Lung (tissue), 17 donors: ENCODE measurements at places on chromosomes 5 and 9. TPM values are rescaled to one million over a fixed set of nuclear protein-coding genes. Genes with fewer than 3 reads are reported as not detected.

SPINK6 gene
- total RNA-seq = not detected

ENC1 gene
- 31.5 TPM for total RNA-seq

RAI14 gene
- 91.5 TPM for total RNA-seq

FBXW5 gene
- total RNA-seq = 118 TPM

GRM6 gene
- not detected for total RNA-seq

RORB gene
- 3.9 TPM for total RNA-seq

FGF1 gene
- 0.98 TPM for total RNA-seq

PTGS1 gene
- total RNA-seq = 12.8 TPM

CD180 gene
- 2.2 TPM for total RNA-seq

GALT gene
- total RNA-seq = 44.1 TPM

ZFP2 gene
- 1.5 TPM for total RNA-seq

CDH18 gene
- total RNA-seq = 2.4 TPM

IL4 gene
- total RNA-seq = not detected

PCDHGA11 gene
- total RNA-seq = 11.1 TPM

SEMA5A gene
- total RNA-seq = 23.4 TPM

SLCO4C1 gene
- 18.8 TPM for total RNA-seq

ADRB2 gene
- 8.0 TPM for total RNA-seq

PKD2L2 gene
- not detected for total RNA-seq

TRIM36 gene
- 6.9 TPM for total RNA-seq

PSIP1 gene
- total RNA-seq = 75.1 TPM

TNFSF8 gene
- total RNA-seq = 8.7 TPM

CERCAM gene
- total RNA-seq = 27.5 TPM

ZNF782 gene
- total RNA-seq = 4.5 TPM

ASPN gene
- total RNA-seq = 18.9 TPM

PPP3R2 gene
- total RNA-seq = not detected

OTULINL gene
- total RNA-seq = 59.9 TPM

IL13 gene
- total RNA-seq = not detected

GABRA6 gene
- total RNA-seq = not detected

SURF6 gene
- 25.6 TPM for total RNA-seq

TAF1L gene
- 0.03 TPM for total RNA-seq

GKAP1 gene
- 4.4 TPM for total RNA-seq

CMYA5 gene
- 0.80 TPM for total RNA-seq

SH3GL2 gene
- total RNA-seq = 1.3 TPM

ZNG1E gene
- total RNA-seq = 57.9 TPM

PTBP3 gene
- 71.3 TPM for total RNA-seq

SETD9 gene
- total RNA-seq = 10.4 TPM

CCNI2 gene
- total RNA-seq = 0.74 TPM

CXCL14 gene
- total RNA-seq = 31.4 TPM

KIAA0825 gene
- 6.2 TPM for total RNA-seq

GSN gene
- 468 TPM for total RNA-seq

PALM2AKAP2 gene
- total RNA-seq = 37.7 TPM

FABP6 gene
- total RNA-seq = 5.0 TPM

EIF4E1B gene
- total RNA-seq = not detected

PRKAA1 gene
- total RNA-seq = 78.5 TPM

KLF4 gene
- total RNA-seq = 80.7 TPM

PCDHGC3 gene
- 63.9 TPM for total RNA-seq

NOXA1 gene
- 3.1 TPM for total RNA-seq
